ENCODE measurements at places on chromosomes 11 and 22. TPM values are rescaled to one million over a fixed set of nuclear protein-coding genes. Genes with fewer than 3 reads are reported as not detected.

Gene GGT1
- total RNA-seq, result 99.6 TPM

Gene UBQLNL
- not detected for total RNA-seq

Gene SLC22A12
- not detected for total RNA-seq

Gene GUCY1A2
- 13.8 TPM for total RNA-seq

Gene CCDC87
- total RNA-seq, result 0.37 TPM

Gene MMP7
- total RNA-seq, result not detected

DNA sequence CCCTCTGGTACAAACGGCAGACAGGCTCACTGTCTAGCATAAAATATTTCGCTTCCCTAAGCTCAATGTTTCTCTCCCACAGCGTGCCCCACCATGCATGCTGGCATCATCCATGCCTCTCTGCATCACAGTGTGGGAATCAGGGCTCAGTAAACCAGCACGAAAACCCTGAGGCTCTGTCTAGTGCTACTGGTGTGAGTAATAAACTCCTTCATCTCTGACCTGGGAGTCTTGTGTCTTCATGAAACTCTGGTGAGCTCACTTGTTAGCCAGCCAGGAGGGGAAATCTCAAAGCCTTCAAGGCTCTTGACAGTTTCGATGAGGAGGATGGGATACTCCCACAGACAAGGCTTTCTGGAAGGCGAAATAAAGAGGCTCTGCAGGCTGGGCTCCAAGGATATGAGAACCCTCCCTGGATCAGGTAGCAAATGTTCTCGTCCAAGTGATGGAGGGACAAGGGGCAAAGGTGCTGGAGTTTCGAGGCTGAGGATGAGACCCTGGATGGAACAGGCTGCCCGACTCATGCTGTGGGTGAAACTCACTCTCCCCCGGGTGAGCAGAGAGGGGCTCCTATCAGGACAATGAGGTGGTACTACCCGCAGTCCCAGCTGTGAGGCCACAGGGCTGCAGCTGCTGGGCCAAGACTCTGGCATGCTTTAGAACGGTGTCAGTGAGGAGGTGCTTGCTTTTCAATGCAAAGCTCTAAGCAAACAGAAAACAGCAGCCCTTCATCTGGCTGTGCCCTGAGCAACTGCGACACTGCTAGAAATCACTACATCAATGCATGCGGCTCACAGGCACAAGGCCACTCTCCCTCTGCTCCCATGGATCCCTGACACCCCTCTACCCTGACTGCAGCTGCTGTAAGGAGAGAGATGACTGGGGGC is 69.3 kb downstream of the SHANK2 start:
- no peak for DNase-seq

DNA sequence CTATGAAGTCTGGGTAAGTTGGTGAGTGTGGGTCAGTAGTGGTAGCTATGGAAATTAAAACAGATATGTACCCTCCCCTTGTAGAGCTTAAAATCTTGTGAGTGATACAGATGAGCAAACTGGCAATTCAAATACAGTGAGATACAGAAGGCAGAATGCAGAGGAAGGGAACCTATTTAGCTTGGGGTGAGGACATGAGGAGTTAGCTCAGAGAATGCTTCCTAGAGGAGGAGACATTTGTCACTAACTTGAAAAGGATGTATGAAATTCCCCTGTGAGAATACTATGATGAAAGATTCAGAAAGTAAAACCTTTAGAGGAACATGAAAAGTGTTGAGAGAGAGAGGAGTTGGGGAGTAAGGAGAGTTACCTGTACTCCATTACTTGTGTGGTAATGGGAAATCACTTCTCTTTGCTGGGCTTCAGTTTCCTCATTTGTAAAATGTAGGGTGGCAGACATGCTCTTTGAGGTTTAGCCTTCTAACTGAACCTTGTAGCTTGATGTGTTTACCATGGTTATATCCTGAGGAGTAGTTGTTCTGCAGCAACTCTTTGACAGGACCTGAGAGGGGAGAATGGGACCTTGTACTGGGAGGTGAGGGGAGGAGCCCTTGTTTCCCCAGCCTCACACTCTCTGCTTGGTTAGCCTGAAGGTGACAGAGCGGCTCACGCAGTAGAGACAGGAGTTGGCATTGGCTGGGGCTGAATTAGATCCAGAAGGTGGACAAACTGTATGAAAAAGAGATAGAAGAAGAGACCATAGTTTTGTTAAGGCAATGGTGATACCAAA is 17.9 kb downstream of the SWAP70 start:
- DNase-seq, result no peak

DNA sequence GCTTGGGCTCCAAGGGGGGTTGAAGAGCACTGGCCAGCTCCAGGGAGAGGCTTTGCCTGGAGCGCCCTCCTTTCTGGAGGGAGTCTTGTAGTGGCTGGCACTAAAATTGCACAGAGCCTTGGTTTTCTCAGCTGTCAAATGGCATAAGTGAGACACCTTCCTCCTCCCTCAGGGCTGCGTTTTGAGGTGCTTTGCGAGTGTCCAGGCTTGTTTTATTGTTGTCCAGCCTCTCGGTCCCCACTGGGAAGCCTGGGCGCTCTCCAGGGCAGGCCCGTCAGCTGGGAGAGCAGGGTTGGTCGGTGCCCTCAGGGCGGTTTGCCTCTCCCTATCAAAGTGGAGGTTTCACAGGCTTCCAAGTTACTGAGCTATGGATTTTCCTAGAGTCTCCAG is 149.3 kb upstream of the B3GAT1 start:
- DNase-seq, result no peak

DNA sequence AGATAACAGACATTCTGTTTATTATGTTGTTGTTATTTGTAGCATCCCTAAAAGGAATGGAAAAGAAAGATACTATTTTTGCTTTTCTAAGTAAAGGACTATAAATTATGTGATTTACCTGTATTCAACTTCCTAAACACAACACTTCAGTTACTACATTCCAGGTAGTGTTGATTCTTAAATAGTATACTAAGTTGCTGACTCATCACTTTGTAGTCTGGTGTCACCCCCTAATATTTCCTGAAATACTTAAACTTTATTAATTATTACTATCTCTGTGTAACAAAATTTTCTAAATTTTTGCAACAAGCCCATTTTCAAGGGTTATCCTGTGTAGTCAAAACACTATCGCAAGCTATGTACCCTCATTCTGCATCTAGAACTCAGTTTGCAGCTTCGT is 7.0 kb downstream of the SYTL2 start:
- DNase-seq, result no peak

DNA sequence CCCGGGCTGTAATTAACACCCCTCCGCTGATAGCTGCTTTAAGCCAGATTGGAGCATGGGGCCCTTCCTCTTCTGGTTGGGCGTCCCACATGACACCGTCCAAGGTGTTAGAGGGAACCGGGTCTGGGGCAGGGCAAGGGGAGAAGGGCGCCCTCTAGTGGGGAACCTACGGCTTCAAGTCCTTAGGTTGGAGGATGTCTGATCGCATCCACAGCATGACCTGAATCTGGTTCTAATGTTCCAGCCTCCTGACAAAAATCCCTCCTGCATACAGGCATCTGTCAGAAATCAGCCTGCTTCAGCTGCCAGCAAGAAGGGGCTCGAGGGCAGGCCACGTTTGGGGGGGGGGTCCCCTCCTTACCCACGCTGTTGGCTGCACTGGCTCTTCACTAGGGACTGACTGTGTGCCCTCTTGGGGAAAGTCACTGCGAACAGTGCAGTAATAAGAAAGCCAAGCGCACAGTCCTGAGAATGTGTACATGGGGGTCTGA is 94.2 kb upstream of the TBCEL start:
- peak; percentile 19 for DNase-seq

- DNase-seq, result peak; percentile 88
Measured at GRCh38 chr22:29817724-29818123, 20.4 kb downstream of the ASCC2 start.

DNA sequence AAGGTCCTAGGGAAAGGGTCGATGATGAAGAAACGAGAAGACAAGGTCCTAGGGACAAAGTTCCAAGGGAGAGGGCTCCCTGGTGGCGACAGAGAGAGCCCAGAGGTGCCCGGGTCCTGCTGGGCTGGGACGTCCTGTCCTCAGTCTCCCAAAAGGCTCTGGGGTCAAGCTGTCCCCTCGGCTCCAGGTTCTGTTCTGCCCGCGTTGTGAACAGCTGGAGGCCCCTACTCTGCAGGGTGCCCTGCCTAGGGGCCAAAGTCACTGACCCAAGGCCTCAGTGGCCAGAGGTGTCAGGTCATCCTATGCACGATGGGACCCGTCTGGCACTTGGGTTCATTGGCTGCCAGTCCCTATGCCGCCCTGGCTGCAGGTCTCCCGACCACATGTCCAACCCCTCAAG is 49.9 kb upstream of the SLC22A12 start:
- no peak for DNase-seq

- DNase-seq, result no peak
Measured at GRCh38 chr11:27347359-27348339, 15.4 kb downstream of the CCDC34 start.

GRCh38 chr11:126992804-126993111 is 7.8 kb downstream of the KIRREL3 start:
- no peak for DNase-seq

DNA sequence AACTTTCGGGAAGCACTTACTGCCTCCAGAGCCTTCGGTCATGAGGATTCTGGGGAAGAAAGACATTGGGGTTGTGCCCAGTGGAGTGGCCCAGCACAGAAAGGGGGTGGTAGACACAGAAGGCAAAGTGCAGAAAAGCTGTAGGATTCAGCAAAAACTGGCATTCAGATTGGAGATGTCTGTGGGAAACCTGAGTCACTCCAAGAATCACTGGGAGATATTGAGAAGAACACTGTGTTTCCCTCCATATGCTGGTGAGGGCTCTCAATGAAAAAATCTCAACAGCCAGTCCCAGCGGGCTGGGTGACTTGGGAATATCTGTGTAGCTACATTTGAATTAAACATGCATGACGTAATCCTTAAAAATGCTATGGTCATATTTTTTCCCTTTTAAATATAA is 61.2 kb upstream of the RCN1 start:
- no peak for DNase-seq

DNA sequence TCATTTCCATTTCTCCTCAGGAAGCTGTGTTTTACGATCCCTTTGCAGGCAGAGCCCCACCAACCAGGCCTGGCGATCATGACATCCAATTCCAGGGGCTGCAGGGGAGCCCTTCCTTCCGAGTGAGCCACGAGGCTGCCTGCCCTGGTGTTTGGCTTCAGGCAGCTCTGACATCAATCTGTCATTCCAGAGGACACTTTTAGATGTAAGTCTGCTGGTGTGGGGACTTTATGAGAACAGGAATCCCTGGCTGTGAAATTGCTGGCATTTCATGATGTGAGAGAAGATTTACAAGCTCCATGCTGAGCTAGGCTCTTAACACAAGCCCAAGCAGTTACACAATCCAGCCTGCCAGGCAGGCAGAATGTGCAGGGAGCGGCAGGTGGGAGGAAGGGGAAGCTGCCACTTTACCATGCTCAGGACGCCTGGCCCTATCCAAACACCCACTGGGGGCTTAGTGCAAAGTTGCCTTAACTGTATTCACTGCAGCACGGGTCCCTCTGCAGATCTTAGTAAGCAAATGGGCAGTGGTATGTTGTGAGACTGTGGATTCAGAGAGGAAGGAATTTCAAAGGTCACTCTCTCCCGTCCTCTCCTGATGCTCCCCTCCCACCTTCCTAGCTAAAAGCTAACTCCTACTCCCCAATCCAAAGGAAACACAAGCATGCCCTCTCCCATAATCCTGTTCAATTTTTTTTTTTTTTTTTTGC is 43.4 kb upstream of the MICAL2 start:
- DNase-seq, result peak; percentile 87

DNA sequence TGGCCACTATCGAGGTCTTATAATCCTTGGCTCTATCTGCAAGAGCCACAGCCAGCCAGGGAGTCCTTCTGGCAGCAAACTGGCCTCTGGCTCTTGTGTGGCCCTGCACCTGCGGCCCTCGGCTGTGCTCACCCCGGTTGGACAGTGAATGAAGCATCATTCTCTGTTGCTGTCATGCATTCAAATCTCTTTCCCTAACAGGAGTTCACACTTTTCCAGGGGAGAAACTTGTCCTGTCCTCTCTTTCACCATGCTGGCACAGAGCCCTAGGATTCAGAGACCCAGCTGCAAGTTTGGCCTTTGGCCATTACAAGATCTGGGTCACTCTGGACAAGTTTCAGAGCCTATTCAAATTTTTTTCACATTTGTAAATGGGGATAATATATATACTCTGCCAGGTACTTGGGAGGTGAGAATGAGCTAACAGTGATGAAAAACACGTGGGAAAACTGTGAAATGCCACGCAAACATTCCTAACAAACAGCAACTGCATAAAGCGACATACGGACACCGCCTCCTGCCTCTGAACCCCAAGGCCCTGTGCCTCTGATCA is 34.2 kb downstream of the TMEM184B start:
- DNase-seq, result no peak

DNA sequence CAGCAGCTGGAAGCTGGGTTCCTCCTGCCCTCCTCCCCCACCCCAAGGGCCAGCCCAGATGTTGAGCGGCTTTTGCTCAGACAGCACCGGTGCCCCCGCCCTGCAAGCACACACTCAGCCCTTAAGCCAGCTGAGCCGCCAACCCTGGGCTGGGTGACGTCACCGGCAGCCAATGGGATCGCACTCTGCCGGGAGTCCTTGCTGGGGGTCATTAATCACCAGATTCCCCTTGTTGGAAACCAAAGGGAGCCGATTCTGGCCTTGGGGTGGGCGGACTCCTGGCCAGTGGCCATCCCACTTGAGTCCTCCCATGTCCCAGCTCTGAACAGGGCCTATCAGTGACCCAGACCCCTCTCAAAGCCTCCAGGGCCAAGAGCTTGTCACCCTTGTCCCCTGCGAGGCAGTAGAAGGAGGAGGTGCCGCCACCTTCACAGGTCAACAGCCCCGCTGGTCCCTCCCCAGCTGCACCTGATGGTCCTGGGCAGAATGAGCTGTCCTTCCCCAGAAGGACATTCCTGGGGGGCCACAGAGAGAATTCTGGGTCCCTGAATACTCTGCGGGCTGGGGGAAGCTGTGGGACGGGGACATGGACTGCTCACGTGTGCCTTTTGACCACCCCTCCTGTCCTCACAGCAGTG is 7.4 kb downstream of the DUSP8 start:
- peak; percentile 72 for DNase-seq

DNA sequence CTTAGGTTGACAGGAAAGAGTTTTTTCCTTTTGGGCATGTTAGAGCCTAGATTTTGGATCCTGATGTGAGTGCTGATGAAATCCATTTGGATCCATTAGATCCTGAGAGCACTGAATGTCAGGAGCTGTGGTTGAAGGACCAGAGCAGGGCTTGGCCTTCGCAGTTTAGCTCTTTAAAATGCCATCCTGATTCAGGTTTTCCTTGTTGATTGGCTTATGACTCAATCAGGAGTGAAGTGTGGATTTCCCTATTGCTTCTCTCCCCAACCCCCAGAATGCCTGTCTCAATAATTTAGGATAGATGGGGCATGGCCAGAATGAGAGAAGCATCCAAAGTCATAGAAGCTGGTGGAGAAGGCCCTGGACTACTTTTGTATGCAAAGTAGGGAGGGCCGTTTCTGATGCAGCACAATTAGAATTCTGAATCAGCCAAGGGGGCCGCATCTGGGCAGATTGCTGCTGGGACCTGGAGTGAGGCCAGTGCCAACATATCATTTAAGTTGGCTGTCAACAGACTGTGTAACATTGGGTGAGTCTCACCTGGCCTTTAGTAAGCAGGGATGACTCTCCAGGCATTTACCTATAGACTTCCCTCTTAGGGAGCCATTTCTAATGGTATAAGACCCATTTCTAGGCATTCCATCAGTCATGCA is 80.5 kb downstream of the TEAD1 start:
- no peak for DNase-seq
